Hair follicular keratinocyte (primary cell): ENCODE measurements at places on chromosomes 2 and 18. TPM values are rescaled to one million over a fixed set of nuclear protein-coding genes. Genes with fewer than 3 reads are reported as not detected.

Gene C2orf92
- total RNA-seq = not detected in 2 replicates

Gene GREB1
- total RNA-seq = 0.31 and 1.0 TPM in 2 replicates

Gene LBX2
- 0.65 and 1.2 TPM in 2 replicates for total RNA-seq

Gene MPP4
- total RNA-seq = 0.23 and 0.55 TPM in 2 replicates

Gene L3MBTL4
- 0.23 and 0.49 TPM in 2 replicates for total RNA-seq

Gene SLC19A3
- 0.08 and 6.6 TPM in 2 replicates for total RNA-seq
